Left renal cortex interstitium (tissue), 4 donors: ENCODE measurements at places on chromosomes 2 and 18. TPM values are rescaled to one million over a fixed set of nuclear protein-coding genes. Genes with fewer than 3 reads are reported as not detected.

- no peak for DNase-seq
Observed at GRCh38 chr2:184760931-184761330, 162.6 kb downstream of the ZNF804A start.

The NPHP1 gene
- 15.0 TPM for polyA plus RNA-seq

The OSBPL1A gene
- polyA plus RNA-seq: 48.2 TPM

The FNDC4 gene
- polyA plus RNA-seq: 7.1 TPM

The MARCO gene
- polyA plus RNA-seq: 0.18 TPM

The UGT1A9 gene
- 6.8 TPM for polyA plus RNA-seq

The FBXO41 gene
- polyA plus RNA-seq: 1.7 TPM

DNA sequence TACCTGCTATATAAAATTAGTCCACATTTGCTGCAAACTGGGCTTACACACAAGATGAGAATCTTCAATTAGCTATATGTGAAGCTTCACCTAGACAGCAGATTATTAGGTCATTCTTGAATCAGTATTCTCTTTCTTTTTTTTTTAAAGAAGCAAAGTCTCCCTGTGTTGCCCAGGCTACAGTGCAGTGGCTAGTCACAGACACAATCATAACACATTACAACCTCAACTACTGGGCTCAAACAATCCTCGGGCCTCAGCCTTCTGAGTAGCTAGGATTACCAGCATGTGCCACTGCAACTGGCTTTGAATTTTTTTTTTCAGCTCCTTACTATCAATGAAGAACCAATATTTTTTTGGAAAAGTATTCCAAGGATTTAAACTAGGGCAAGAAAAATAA, 30.5 kb downstream of the OLA1 start:
- DNase-seq: no peak

- DNase-seq: no peak
Observed at GRCh38 chr2:37683921-37684780, 12.7 kb upstream of the CDC42EP3 start.

GRCh38 chr2:150027164-150027563, 439.6 kb upstream of the MMADHC start:
- DNase-seq: no peak

The SESTD1 gene
- 61.5 TPM for polyA plus RNA-seq

The SERPINB10 gene
- polyA plus RNA-seq: 0.33 TPM

DNA sequence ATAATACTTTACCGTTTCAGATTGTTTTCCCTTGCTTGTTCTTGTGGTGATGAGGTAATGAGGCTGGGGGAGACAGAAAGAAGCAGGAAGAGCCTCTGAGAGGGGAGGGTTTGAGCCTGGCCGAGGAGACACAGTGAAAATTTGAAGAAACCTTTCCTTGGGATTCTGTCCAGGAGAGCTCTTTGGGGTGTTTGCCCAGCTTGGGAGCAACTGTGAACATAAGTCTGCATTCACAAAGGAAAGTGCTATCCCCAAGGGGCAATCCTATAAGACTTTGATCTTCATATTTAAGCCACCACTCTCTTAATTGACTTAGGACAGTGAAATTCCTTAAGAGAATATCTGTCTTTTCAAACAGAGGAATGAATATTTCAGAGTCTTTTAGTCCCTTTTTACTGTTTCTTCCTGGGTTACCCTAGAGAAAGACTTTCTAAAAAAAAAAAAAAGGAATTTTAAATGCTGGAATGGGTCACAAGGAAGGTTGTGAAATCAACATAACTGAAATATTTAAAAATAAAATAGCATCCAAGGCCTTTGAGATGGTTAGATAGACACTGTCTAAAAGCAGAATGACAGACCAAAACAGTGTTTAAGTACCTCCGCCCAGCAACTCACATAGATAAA, 52.5 kb upstream of the STAM2 start:
- DNase-seq: no peak

- no peak for DNase-seq
Observed at GRCh38 chr18:31980863-31981262, 37.8 kb upstream of the RNF125 start.

GRCh38 chr2:30527859-30528258, 80.8 kb downstream of the LCLAT1 start:
- no peak for DNase-seq

The STARD6 gene
- 0.21 TPM for polyA plus RNA-seq

GRCh38 chr18:28716338-28716737, 539.4 kb upstream of the CDH2 start:
- DNase-seq: no peak

GRCh38 chr2:39664232-39664887, 1.4 kb upstream of the TMEM178A start:
- no peak for DNase-seq

- no peak for DNase-seq
Observed at GRCh38 chr2:43102366-43103092, 123.9 kb downstream of the ZFP36L2 start.

The LRRTM4 gene
- 1.1 TPM for polyA plus RNA-seq

GRCh38 chr18:40233931-40234616, 1721.0 kb upstream of the PIK3C3 start:
- no peak for DNase-seq

The PSMA8 gene
- polyA plus RNA-seq: not detected

DNA sequence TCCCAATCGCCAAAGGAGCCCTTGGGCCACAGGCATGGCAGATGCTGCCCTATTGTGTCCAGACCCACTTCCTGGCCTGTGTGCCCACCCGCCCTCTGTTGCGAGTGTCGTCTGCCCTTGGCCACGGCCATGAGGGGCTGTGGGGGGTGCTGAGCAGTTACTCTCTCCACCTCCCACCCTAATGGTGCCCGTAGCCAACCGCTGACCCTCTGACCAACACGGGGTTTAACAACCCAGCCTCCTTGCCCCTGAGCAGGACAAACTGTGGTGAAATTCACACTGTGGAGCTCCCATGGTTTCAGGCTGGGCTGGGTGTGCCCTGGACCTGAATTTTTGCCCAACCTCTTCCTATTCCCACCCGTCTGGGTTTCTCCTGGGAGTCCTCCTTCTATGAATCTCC, 145.7 kb upstream of the HDAC4 start:
- no peak for DNase-seq

The NFU1 gene
- polyA plus RNA-seq: 79.7 TPM

DNA sequence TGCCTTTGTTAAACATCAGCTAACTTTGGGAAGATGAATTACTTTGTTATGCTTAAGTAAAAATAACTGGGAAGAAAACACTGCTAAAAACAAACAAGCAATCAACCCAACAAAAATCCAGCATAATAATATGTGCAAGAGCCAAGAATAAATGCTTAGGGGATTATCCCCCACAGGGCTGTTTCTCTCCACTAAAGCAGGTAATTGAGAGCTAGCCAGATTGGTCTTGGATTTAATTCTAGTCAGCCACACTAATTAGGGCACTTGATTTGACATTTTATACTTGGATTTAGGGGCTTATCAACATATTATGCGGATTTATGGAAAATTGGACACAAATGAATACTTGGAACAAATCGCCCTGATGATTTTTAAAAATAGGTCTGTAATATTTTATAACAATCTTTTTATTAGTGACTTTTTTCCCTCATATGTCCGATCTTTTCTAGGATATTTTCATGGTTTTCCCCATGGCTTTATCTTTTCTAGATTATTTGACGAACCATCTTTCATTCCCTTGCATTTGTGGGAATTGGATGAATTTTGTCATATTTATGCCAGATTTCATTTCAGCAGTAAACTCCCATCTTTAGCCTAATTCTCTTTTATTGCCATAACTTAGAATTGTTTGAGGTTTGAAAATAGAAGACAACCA, 199.1 kb upstream of the NXPH2 start:
- DNase-seq: no peak

DNA sequence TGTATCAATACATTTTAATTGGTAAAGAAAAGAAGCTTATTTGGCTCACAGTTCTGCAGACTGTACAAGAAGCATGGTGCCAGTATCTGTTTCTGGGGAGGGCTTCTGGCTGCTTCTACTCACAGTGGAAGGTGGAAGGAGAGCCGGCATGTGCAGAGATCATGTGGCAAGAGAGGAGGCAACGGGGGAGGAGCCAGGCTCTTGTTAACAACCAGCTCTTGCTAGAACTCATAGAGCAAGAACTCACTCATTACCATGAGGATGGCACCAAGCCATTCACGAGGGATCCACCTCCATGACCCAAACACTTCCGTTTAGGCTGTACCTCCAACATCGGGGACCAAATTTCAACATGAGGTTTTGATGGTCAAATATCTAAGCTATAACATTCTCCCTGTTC, 7.5 kb downstream of the PARD6G start:
- DNase-seq: no peak

DNA sequence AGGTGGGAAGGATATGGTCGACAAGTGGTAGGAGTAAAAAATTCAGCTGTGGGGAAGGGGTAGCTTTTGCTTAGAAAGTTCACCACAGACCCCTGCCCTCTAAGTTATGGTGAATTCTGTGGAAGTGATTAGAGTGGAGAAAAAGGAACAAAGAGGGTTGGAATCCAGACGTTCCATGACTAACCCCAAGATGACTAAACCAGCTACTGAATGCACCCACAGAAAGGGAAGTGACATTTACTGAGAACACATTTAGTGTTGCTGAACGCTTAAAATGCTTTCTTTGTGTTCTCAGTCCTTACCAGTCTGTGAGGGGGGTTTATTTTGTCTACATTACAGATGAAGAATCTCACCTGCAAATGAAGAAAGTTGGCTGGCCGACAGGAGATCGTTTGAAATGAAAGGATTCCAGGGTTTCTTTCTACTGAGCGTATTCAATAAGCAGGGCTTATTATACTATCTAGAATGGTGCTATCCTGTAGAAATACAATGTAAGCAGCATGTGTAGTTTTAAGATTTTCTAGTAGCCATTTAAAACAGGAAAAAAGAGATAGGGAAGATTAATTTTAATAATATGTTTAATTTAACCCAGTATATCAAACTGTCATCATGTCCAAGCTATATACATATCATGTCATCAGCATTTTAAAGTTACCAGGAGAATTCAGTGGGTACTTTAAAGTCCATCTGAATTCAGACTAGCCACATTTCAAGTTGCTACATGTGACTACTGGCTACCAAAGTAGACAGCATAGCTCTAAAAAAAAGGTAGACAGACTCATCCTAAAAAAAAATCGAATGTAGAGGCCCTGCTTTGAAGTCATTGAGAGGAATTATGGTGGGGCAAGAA, 60.1 kb downstream of the LIMS1 start:
- no peak for DNase-seq

The ITGB6 gene
- 20.6 TPM for polyA plus RNA-seq

The HTR2B gene
- polyA plus RNA-seq: 14.3 TPM

- no peak for DNase-seq
Observed at GRCh38 chr2:62374301-62375112, 131.5 kb downstream of the TMEM17 start.
